ENCODE measurements at places on chromosomes 3 and 15. TPM values are rescaled to one million over a fixed set of nuclear protein-coding genes. Genes with fewer than 3 reads are reported as not detected.

DNA sequence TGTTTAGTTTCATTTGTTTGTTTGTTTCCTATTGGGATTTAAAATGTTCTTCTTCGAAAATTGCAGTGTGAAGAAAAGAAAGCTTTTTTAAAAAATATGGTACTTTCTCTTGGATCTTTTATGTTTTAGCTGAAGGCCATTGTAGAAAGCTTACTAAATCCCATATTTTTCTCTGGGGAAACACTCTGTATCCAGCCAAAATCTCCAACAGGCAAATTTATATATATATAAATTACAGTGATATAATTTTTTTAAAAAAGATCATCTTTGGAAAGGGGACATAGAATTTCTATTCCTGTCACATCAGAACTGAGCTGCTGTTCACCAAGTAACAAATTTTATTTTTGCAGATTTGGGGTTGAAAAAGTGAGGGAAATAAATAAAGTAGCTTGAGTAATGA is 19.6 kb upstream of the EPHA3 start:
- no peak for DNase-seq

- DNase-seq = no peak
These were observed 7.2 kb upstream of the SOX2 start for GRCh38 chr3:181704421-181705085.

The KLHL40 gene
- total RNA-seq = not detected

DNA sequence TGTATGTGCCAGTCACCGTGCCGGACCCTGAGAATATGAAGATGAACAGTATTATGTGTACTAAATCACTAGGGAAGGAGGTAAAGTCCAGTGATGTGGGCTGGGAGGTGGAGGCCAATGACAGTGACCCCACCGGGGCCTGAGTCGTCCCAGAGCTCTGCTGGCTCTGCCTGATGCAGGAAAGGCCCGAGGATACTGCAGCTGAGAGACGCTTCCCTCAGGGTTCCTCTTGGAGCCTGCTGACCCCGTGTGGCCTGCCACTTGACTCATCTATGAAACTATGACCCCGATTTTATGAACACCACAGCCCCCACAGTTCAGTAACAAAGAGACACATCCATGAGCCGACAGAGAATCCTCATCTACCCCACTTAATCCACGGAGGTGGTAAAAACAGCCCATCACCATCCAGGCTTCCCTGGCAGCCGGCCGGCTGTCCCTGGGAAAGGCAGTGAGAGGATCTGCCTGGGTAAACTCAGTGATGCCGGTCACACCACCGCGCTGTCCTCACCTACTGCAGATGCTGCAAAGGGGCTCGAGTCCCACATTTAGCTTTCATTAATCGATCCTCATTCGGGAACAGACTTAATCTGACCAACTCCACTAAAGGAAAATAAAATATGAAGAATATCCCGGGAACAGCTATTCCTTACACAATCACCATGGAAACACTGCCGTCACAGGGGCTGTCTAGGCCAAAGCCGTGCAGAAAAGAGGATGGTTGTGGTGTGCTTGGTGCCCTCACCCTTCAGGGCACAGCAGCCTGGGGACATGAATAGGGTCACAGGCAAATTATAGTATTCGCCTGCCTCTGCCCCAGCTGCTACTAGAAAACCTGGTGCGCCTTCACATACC is 82.9 kb downstream of the ARRDC4 start:
- peak; percentile 9 for DNase-seq

DNA sequence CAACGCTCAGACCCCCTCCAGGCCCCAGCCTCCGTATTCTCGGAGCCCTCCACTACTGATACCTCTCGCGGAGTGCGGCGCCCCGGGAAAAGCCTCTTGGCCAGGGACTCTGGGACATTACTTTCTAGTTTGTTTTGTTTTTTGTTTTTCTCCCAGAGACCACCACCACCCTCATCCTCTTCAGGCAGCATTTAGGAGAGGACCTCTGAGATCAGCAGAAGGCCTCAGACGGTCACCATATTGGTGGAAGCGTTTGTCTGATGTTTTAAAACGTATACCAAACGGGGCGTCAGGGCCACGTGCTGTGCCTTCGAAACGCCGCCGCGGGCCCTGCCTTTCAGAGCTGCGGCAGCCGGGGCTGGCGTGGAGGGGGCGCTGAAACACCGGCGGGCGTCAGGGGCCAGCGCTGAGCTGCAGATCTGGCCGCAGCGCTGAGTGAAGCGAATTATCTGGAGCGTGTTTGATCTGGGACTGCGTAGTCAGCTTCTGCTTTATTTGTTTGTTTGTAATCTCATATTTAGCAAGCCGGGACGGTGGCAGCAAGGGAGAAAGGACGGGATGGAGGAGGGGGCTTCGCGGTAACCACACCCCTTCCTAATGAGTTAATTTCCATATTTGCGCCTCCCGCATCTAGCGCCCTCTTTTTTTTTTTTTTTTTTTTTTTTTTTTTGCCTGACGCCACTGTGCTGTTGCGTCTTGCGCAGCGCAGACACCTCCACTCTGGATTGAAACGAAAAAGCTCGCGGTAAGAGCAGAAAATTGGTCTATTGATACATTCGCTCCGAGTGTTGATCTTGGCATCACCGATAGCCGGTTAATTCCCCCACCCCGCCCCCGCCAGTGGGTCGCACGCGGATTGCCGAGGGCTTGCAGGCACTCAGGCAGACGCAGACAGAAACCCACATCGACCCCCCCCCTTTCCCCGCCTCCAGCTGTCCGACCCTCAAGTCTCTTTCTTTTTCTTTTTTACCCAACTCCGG is 14.9 kb downstream of the SOX2 start:
- peak; percentile 70 for DNase-seq

DNA sequence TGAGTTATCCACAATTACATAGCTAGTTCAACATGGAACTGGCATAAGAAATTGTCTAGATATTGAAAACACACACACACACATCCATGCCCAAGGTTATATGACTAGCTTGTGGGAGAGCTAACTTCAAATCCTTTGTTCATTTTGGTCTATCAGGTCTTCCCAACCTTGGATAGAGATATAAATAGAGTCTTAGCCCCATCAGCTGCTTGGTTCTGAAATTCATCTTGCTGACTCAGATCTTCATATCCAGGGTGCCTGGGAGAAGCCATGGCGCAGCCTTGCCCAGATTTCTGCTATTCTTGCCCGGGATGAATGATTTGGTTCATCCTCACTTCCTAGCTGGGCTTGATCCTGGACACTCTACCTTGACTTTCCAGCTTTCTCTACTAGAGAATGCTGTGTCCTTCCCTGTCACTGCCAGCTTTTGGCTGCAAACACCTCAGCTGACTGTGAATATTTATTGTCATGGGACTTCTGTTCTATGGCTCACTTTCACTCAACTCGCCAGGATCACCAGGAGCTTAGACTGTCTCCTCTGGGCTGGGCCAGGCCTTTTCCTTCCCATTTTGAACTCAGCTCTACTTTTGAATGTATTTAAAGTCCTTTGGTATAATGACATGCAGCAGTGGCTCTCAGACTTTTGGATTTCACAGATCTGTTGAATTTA is 324.4 kb downstream of the AGBL1 start:
- no peak for DNase-seq

- DNase-seq = no peak
These were observed 18.9 kb downstream of the ILDR1 start for GRCh38 chr3:122003112-122003511.

DNA sequence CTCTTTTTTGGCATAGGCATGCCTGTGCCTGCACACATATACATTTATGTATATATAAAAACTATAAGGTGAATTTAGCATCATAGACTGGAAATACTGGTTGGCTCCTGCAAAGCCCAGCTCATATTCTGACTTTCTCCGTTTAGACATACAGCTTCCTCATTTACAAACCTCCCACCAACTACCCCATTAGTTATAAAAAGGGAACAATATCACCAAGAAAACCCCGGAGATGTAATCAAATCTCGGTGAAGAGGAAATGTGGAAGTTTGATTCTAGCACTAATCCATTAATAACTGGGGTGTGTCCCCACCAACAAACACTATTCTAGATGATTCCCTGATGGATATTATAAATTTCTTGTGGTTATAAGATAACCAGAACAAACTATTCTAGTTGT is 517.7 kb upstream of the TBL1XR1 start:
- no peak for DNase-seq

All from Daoy (cell line).